ENCODE measurements at places on chromosomes 5 and 9.

DNA sequence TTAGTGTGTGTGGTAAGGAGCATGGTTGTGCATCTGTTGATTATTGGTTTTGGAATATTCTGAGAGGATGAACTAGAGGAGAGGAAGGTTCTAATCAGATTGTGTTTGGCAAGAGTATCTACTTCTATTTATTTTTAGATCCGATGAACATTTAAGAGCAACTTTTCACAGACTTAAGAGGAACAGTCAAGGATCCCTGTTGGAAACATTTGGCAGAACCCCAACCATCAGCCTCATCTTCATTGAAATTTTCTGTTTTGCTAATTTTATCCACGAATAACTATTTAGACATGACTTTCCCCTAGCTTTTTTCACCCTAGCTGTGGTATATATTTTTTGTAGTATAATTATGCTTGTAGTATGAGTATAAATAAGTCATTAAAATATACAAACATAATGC, 868.5 kb downstream of the MAT2B start:
- no peak for DNase-seq

DNA sequence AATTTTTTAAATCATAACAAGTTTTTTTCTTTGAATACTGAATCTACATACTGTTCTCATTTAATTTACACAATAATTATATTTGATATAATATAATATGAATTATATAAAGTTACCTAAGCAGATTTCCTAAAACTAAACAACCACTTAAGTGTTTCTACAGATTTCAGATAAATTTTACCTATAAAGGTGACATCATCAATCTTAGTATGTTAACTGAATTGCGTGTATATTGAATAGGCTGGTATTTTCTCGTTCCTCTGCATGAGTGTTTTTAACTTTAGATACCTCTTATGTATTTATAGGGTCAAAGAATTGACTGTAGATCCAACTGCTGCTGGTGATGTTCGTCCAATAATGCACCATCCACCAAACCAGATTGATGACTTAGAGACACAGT, 30.3 kb downstream of the DIMT1 start:
- DNase-seq: no peak

DNA sequence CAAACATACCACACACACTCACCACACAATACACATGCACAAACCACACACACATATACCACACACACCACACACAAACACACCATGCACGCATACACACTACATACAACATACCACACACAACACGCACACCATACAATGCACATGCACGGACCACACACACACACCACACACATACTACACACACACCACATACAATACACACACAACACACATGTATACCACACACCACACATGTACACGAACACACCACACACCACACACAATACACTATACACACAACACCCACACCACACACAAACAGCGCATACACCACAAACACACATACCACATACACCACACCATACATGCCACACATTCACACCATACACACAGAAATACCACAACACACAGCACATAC, 480.3 kb downstream of the DIRAS2 start:
- DNase-seq: no peak

DNA sequence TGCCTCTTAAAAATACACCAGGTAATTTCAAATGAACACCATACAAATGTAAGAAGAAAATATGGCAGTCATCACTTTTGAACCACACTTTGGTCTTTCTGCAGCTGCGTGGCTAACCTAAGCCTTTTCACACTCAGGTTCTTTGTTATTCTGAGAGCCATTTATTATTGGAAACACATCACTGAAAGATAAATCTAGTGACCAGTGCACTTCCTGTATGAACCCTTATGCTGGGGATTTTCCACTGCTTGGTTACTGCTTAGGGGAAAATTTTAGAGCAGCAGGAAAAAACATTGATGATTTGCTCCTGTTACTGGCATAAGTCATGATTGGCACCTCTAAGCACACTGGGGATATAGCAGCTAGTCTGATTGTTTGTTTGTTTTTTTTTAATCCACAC, 58.6 kb upstream of the RANBP3L start:
- no peak for DNase-seq

DNA sequence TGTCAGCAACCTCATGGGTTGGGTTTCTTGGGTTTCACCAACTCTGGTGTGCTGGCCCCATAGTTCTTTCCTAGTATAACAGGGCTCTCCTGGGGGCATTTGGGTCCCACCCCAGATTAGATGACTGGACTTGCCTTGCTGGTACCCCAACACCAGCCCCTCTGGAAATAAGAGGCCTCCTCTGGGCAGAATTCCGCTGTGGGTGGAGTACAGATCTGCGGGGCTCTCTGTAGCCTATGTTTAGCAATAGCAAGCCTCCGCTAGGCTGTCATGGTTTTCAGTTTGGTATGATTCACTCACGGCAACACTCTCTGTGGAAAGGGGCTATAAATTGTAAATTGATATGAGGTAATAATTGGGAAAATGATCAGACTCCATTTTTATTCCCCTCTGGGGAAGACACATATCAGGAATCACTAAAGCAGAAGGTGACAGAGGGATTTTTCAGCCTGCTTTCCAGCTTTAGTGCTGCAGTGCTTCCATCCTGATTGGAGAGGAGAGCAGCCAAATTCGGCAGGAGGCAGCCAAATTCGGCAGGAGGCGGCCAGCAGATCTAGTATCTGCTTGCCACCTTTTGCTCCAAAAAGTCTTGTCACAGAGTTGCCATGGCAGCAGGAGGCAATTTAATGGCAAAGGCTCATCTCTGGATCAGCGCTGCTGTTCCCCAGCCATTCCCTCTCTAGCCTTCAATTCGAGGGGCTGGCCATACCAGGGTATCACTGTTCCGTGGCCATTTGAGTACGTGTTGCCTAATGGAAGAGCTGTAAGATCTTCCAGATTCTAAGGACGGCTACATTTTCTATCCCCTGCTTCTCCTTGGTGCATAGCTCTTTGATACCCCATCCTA, 84.6 kb downstream of the SLC44A1 start:
- no peak for DNase-seq

GRCh38 chr9:71521132-71521531, 247.2 kb downstream of the CEMIP2 start:
- DNase-seq: no peak

DNA sequence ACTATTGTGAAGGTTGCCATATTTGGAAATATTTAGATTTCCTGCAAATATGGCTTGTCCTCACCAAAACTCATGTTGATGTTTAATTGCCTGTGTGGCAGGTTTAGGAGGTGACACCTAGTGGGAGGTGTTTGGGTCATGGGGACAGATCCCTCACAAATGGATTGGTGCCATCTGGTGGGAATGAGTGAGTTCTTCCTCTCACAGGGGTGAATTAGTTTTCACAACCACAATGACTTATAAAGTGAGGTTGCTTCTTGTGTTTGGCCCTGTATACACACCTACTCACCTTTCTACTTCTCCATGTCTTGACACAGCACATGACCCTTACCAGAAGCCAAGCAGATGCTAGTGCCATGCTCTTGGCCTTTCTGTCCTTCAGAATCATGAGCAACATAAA, 41.1 kb downstream of the ISOC1 start:
- no peak for DNase-seq

DNA sequence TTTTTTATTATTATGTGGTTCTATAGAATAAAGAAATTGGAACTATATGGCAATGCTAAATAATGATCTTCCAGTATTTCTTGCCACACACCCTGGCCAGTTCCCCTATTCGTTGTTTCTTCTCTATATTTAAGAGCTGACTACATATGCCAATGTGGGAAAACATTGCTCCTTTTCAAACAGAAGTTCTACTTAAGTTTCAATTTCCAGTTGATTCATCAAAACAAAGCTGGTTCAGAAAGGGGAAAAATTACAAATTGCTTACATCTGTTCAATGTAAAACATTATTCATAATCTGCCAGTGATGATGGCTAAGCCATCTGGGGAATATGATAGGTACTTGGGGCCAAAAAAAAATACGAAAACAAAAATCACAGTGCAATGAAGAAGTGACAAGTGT, 76.9 kb downstream of the ST8SIA4 start:
- DNase-seq: no peak

GRCh38 chr5:67243349-67243748, 46.8 kb upstream of the CD180 start:
- no peak for DNase-seq

DNA sequence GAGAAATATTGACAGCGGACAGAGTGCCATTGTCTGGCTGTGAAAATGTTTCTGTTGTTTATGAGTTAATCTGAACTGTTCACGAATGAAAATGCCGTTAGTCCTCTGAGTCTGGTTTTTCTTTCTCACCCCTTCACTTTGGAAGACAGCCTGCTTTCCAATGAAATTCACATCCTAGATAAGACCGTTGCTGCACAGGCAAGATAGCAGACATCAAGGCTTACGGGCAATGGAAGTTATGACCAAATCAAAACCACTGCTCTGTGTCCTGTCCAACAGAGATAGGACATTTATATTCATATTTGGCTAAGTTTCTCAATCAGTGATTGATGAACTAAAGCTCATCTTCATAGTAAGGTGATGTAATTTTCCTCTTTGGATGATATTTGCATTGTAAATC, 180.0 kb upstream of the DMAC1 start:
- no peak for DNase-seq

DNA sequence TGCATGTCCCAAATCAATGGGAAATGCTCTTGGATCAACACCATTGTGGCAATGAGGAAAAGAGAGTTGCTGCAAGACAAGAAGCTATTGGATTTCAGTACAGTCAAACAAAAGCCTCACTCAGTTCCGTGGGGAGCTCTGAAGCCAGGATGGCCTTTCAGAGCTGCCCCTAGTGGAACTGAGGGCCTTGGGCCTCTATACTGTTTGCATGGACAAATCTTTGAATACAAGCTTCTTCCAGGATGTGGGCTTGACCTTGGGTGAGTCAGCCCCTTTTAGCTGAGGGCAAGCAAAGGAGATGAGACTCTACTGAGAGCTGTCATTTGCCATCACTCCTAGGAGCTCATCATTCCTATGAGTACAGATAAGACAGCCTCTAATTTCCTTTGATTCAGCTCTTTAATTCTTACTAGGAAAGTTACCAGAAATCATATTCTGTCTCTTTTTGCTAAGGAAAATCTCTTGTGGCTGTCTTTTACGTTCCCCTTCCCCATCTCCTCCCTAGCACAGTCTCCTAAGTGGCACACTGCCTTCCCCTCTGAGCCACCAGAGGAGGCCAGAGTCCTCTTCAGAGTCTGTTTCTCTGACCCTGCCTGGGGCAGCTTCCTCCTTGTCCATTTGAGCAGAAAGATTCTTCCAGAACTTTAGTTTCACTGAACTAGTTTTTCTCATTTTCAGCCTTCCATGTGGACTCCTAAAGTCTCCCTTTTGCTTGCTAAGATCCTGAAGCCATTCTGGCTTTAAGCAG, 168.8 kb upstream of the POC5 start:
- DNase-seq: no peak

DNA sequence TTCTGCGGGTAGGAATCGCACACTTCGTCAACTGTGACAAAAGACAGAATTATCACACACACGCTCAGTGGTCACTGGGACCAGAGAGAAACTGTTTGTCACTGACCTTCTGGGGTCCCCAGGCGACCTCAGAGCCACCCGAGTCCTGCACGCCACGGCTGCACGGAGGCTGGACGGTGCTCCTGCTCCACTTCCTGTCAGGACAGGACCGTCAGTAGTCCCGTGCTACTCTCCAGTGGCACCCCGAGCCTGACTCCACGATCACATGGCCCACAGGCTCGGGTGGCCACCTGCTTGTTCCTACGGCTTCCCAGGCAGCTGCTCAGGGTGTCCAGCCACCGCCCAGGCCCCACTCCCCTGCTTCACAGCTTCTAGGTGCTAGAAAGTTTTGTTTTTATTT, 17.9 kb downstream of the MRNIP start:
- DNase-seq: no peak

DNA sequence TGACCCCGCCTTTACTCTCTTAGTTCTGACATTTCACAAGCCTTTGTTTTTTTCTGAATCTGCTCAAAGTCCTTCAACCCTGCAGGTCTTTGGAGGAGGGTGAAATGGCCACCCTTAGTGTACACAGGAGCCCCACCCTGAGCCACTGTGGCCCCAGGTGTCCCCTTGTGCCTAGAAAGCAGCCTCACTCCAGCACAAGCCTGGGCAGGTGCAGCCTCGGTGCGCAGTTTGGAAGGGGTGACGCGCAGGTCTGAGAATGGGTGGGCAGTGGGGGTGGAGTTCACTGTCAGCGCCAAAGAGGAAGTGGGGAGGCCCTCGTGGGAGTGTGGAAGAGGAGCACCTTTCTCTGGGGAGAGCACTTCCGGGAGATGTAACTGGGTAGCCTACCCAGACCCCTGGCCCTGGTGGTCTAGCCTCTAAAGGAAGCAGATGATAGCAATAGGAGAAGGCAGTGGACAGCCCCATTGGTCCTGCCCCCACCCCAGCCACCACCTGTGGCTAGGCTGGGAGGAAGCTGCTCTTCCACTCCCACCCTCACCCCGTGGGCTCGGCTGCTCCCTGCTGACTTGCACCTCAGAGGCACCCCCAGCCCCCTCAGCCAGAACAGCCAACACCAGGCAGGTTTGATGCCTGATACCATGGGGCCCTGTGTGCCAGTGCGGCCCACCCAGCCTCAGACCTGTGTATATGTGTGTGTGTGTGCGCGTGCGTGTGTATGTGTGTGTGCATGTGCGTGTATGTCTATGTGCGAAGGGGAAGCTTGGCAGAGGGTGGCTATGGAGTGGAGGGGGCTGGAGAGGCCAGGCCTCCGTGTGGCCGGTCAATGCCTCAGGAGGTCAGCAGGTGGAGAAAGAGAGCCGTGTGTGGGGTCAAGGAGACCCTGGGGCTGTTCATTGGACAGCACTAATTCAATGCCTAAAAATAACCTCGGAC, 16.8 kb upstream of the DAB2IP start:
- DNase-seq: no peak

GRCh38 chr5:107594253-107595045, 76.3 kb downstream of the EFNA5 start:
- DNase-seq: no peak

DNA sequence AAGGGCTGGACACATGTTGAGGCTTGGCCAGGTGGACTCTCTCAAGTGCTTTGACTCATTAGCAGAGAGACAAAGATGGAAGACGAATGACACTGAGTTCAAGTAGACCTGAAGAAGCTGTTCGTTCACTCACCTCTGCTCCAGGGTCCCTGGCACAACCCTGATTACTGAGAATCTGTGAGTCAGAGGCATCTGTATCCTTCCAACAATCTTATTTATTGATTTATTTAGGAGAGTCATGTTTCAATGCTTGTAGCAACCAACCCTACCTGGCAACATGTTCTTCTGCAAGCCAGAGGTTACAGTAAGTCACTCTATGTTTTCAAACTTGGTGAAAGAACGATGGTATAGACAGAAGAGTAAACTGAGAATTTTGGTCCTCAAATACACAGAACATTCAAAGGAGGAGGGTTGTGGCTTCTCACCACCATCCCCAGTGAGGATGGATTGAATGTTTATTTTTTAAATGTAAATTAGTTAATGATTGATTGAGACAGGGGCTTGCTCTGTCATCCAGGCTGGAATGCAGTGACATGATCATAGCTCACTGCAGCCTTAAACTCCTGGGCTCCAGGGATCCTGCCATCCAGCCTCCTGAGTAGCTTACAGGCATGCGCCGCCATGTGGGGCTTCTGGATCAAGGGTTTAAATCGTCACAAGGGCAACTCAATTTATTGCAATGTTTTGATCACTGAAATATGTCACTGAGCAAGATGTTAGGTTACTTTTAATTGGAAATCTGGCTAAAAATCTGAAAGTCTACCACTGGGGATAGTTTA, 55.7 kb upstream of the CARTPT start:
- no peak for DNase-seq
